ENCODE measurements at places on chromosomes 6 and 20.

GRCh38 chr6:130063806-130064205, 45.4 kb downstream of the L3MBTL3 start:
- DNase-seq, result no peak

- no peak for DNase-seq
Observed at GRCh38 chr6:121748376-121748775, 312.9 kb downstream of the GJA1 start.

- DNase-seq, result no peak
Observed at GRCh38 chr20:10671221-10671918, 2.4 kb downstream of the JAG1 start.

GRCh38 chr6:6474170-6474920, 114.2 kb upstream of the LY86 start:
- no peak for DNase-seq

- DNase-seq, result no peak
Observed at GRCh38 chr6:41171908-41172307, 9.0 kb upstream of the TREM2 start.

DNA sequence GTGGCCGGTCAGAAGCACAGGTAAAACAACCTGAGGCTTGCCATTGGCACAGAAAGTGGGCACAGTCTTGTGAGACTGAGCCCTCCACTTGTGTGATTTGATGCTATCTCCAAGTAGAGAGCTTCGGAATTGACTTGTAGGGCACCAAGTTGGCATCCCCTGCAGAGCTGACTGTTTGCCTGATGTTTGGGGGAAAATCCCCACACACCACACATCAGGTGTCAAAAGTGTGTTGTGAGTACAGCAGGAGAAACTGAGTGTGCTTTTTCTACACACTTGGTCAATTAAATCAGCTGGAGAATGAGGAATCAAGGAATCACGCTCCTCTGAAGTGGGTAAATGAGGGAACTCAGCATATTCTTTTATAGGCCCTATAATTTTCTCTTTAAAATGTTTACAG, 989 bp downstream of the SERINC3 start:
- no peak for DNase-seq

DNA sequence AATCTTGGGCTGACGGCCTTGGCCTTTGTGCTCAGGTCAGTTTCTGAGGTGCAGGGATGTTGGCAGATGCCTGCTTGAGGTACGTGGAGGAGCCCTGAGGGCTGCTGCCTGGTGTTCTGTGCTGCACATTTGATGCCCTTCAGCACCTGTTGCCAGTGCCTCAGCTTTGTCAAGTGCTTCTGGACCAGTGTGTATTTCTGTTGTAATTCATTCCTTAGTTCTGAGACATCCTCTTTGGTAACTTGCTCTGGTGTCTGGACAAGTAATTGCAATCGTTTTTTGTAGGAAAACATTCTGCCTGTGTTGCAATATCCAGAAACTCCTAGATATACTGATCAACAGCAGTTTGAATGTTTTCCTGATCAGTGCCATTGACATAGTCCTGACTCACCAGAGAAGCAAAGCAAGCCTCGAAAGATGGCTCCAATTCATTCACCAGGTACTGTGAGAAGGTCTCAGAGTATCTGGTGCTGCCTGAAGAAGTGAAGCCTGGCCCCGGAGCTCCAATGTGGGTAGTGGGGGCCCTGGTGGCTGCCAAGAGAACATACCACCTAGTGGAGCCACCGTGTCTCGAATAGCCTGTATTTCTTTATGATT, 26.7 kb downstream of the ZNF337 start:
- DNase-seq, result no peak

- DNase-seq, result no peak
Observed at GRCh38 chr6:135358251-135358821, 139.2 kb downstream of the AHI1 start.

- no peak for DNase-seq
Observed at GRCh38 chr6:21869085-21869771, 275.7 kb downstream of the SOX4 start.

GRCh38 chr6:91304521-91304920, 717.6 kb upstream of the MAP3K7 start:
- no peak for DNase-seq

DNA sequence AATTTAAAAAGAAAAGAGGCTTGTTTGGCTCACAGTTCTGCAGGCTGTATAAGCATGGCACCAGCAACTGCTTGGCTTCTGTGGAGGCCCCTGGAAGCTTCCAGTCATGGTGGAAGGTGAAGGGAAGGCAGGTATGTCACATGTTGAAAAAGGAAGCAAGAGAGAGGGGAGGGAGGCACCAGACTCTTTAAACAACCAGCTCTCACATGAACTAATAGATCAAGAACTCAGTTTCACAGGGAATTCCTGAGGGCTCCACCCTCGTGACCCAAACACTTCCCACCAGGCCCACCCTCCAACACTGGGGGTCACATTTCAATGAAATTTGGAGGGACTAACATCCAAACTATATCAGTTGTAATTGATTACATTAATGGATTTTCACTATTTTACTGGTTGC, 127.9 kb upstream of the MLIP start:
- no peak for DNase-seq

DNA sequence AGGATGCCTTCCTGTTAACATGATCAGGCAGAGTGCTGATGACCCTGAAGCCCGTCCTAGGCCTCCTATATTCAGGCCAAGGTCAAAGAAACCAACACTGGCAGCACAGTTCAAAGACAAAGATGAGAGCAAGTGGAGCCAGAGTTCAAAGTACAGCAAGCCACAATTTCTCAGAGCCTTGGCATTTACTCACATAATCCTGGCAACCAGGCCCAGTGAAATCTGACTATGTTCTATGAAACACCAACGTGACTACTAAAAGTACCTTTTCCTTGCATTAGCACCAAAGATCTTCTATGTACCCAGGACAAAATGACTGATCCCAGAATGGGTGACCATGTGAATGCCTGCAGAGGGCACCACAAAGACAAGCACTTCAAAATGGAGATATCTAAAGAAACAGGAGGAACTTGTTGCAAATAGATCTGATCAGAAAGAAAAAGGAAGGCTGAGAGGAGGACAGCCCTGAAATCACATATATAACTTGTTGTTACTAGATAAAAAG, 3.9 kb downstream of the NFS1 start:
- no peak for DNase-seq

DNA sequence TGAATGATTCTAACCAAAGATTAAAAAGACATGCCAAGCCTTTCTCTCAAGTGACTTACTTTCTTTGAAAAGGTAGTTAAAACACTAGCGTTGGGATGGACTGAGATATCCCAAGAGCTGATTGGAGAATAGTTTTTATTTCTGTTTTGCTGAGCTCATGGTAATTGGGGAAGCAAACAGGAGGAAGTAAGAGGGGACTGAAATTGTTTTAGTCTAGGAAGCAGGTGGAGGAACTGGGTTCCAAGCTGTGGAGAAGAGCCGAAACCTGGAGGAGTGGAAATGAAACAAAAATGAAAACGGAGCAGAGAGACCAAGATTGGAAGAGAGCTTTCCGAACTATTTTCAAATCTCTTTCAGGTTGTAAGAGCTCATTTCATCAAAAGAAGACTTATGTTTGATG, 59.9 kb upstream of the TENT5A start:
- no peak for DNase-seq

GRCh38 chr6:43724914-43725642, 37.5 kb upstream of the MRPS18A start:
- peak; percentile 14 for DNase-seq

GRCh38 chr6:123360359-123360758, 276.4 kb downstream of the TRDN start:
- no peak for DNase-seq

GRCh38 chr6:136784910-136785746, 7.1 kb downstream of the MAP3K5 start:
- no peak for DNase-seq

DNA sequence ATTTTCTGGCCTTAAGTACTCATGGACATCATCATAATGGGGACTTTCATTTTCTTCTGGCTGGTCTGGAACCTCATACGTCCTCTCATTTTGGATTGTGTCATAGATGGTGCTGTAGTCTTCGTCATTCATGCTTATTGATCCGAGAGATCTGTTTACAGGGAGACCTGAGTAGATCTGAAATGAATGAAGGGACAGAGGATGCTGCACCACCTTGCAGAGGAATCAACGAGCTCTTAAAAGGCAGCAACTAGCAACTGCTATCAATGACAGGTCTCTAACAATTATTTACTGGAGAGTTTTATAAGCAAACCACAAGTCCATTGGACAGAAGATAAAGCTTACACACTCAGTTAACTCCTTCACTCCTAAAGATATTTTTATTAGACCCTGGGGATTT, 49.7 kb upstream of the ENPP4 start:
- DNase-seq, result no peak

DNA sequence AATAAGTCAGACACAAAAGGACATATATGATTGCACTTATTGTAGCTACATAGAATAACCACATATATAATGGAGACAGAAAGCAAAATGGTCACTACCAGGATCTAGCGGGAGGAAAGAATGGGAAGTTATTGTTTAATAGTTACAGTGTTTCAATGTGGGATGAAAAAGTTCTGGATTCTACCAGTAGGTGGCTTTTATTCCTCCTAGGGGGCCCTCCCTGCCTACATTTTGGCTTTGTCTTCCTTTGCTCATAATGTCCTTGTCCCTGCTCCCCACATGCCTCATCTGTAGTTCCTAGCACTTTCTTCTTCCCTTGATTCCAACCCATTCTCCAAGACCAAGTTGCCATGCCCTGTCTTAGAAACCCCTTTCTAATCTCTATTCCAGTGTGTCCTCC, 16.3 kb downstream of the ZNF133 start:
- DNase-seq, result no peak

- DNase-seq, result no peak
Observed at GRCh38 chr6:109118871-109119354, 23.6 kb downstream of the CEP57L1 start.

- DNase-seq, result no peak
Observed at GRCh38 chr6:93571346-93571745, 152.0 kb upstream of the EPHA7 start.

DNA sequence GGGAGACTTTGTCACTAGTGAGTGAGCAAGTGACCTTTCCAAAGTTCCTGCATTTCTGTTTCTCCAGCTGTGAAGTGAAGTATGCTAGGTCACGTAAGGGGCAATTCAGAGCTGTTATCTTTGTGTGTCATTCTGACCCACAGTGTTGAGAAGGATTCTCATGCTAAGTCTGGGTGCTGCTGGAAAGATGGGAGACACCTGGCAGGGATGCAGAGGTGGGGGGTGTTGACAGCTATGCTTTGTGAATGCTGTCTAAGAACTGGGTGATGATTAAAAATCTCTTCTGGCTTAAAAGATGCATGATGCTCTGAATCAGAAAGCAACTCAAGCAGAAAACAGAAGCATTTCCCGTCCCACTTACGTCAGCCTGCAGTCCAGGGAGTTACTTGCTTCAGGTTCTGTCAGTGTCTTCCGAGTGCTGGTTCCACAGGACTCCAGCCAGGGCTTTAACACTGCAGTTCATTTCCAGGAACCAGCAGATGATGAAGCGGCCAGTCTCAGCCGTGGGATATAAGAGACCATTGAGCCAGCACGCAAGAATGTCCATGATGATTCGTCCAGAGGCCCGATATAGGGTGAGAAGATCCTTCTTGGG, 30.9 kb upstream of the ASXL1 start:
- DNase-seq, result no peak

- DNase-seq, result peak; percentile 53
Observed at GRCh38 chr20:48635791-48636267, 192.0 kb downstream of the PREX1 start.

GRCh38 chr20:32036716-32037485, 15.1 kb upstream of the HCK start:
- no peak for DNase-seq

GRCh38 chr6:157088841-157089240, 234.5 kb downstream of the TMEM242 start:
- no peak for DNase-seq

- DNase-seq, result no peak
Observed at GRCh38 chr20:47258745-47259695, 97.5 kb downstream of the ZMYND8 start.

DNA sequence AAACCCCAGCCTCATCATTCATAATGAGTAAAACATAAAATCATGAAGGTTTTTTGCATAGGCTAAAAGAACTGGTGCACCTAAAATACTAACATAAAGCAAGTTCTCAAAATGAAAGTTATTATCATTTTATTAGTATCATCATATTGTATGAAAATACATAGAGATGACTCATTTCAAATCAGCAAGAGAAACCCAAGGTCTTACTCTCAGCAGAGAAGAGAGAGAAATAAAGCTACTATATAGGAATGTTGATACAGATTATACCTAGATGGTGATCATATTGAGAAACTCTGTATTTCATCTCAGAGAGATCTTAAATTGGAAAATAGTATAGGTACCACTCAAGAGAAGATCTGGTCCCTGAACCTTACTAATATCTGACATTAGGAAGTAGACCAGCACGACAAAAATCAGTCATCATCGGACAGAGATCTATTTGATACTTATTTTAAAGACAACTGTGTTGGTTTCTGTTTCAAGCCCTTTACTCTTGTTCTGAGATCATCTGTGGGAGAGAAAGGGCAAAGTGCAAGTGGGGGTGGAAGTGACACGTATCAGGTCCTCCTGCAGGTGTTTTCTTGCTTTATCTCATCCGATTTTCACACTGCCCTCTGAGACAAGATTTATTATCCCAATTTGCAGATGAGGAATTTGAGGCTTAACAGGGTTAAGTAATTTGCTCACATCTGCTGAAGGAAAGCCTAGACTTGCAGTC, 532.3 kb downstream of the MAFB start:
- DNase-seq, result no peak

- DNase-seq, result no peak
Observed at GRCh38 chr6:115592025-115592424, 468.7 kb downstream of the FRK start.

DNA sequence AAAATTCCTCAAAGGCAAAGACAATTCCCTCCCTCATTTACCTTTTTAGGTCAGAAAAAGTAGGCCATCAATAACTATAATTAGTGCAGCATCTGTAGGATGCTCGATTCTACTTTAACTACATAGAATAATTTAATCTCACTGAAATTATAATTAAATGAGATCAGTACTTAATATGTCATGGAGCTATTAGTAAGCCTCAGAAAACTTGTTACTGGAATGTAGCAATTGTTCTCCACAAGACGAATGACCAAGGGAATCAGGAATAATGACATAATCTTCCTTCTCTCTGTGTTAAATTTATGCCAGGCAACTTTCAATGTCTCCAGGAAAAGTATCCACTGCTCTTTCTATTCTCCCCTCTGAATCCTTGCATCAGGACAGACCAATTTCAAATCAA, 34.1 kb downstream of the SESN1 start:
- DNase-seq, result no peak

DNA sequence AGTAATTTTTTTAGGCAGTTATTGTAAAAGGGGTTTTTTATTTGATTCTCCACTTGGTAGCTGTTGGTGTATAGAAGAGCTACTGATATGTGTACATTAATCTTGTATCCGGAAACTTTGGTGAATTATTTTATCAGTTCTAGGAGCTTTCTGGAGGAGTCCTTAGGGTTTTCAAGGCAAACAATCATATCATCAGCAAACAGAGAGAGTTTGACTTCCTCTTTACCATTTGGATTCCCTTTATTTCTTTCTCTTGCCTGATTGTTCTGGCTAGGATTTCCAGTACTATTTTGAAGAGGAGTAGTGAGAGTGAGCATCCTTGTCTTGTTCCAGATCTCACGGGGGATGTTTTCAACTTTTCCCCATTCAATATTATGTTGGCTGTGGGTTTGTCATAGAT, 28.0 kb upstream of the TNFAIP3 start:
- no peak for DNase-seq

- DNase-seq, result no peak
Observed at GRCh38 chr6:158009114-158009891, 27.6 kb downstream of the SYNJ2 start.
